ENCODE measurements at places on chromosomes 16 and 17.

DNA sequence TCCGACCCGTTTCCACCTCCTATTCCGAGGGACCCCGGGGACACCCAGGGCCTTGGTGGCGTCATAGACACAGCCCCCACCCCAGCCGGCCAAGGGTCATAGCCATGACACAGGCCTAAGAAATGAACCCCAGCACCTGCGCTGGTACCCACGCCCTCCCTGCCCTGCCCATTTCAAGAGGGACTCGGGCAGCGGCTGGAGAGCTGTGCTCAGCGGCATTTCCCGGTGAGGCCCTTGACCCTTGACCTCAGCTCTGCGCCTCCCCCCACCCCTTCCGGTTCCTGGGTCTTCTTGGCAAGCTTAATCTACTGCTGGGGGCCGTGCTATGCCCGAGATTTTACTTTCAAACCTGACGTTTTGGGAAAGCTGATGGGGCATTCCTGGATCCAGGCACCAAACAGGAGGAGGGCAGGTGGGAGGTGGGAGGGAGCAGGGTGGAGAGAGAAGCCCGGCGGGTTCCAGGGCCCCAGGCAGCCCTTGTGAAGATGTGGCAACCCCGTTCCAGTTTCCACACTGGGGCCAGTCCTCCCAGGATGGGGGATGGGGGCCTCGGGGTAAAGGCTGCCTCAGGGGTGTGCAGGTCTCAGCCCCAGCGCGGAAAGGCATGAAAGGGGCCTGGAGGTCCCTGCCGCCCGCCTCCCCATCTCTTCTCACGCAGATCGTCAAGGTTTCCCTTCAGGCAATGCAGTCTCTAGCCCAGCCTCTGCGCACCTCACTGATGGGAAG lies at the start of gene SLC22A31:
Gene SLC22A31, minus strand, starts transcription at position 414 of the 726 bp plus-strand sequence. Its CDS starts 36 bp downstream, at position 378.
- DNase-seq, result no peak

- no peak for DNase-seq
Observed at GRCh38 chr17:71917715-71918114, 203.1 kb upstream of the SOX9 start.

- DNase-seq, result no peak
Observed at GRCh38 chr17:28807925-28808634, 34.5 kb downstream of the FAM222B start.

DNA sequence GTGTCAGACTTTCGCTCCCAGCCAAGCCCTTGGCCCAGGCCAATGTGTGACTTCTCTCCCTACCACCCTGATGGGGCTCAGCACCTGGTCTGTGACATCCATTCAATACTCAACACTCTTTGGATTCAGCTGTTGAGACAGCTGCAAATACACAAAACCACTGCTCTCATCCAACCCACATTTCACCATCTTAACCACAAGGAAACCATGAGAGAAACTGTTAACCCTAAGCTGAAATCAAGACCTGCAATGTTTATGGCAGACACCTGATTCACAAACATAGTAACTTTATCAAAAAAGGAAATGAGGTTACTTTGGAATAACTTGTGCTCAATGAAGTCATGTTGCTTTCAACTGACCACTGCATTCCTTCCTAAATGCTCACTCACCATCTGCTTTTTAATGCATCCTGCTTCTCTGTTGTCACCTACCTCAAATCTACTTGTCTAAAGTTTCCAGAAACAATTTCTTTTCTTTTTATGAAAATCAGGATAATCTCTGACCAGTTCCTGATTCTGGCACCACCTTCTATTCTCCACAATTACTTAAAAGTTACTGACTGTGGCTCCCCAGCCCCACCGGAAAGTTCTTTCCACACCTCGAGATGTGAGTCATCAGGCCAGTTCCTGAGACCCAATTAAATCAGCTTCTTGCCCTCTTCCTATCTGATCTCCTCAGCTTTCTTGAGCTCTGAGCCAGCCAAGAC lies 88.2 kb downstream of the NOG start:
- no peak for DNase-seq

GRCh38 chr17:6104956-6105648 lies 34.9 kb downstream of the WSCD1 start:
- DNase-seq, result no peak

DNA sequence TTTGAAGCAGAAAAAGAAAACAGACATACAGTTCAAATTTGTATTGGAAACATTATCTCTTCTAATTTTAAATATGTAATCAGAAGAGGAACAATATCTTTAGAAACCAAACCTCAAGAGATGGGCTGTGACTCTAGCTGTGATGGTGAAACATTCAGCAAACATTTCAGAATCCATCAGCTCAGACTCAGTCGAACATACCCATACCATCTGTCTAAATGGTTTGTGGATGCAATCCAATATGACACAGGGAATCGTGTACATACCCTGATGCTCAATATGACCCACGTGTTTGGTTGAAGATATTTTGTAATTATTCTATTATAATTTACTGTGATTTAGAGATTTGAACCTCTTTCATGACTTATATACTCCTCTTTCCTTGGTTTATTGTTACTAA lies 665.2 kb upstream of the CDH8 start:
- no peak for DNase-seq

- DNase-seq, result no peak
Observed at GRCh38 chr16:12225806-12226465, 249.4 kb downstream of the SNX29 start.

DNA sequence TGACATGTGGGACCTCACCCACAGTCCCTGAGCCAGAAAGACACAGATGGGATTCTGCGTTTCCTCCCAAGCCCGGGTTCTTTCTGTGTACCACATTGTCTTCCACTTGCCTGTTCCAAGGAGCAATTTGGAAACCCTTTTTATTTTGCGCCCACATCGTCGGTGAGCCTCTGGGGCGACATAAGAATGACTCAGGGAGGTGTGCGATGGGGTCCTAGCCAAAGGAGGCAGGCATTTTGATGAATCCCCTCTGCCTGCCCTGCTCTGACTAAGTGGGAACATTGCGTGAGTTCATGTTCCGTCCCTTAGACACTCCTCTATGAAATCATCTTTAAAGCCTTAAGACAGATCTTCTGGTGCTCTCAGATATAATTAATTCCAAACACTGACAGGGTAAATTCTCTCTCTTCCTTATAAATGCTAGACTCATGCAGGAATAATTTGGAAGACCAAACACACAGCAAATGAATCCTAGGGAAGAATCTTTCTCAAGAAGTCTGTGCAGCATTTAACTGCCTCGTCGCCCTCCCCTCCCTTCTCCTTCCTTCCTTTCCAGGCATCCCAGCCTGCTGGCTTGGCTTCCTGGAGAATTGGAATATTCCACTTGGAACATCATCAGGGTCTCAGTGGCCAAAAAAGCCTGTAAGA lies 52.7 kb upstream of the FOXF1 start:
- DNase-seq, result no peak

Data from NCI-H1694 treated with DMSO at 0.1 percent for 48 hours (cell line).